Airway epithelial cell (primary cell): ENCODE measurements at places on chromosomes 16 and 17. TPM values are rescaled to one million over a fixed set of nuclear protein-coding genes. Genes with fewer than 3 reads are reported as not detected.

The SLC12A3 gene
- total RNA-seq = not detected in 2 replicates

The ASPHD1 gene
- total RNA-seq = 5.4 and 9.3 TPM in 2 replicates

The BEAN1 gene
- 0.42 TPM in 1 of 2 replicates, not detected in the other for total RNA-seq

The CACNG4 gene
- 0.65 and 0.99 TPM in 2 replicates for total RNA-seq

The PLXDC1 gene
- 0.21 TPM in 1 of 2 replicates, not detected in the other for total RNA-seq

The KRT25 gene
- not detected in 2 replicates for total RNA-seq

The C17orf78 gene
- not detected in 2 replicates for total RNA-seq

The RAC3 gene
- 53.3 and 75.5 TPM in 2 replicates for total RNA-seq

The HYDIN gene
- not detected in 2 replicates for total RNA-seq

The CALB2 gene
- 1.3 TPM in 1 of 2 replicates, not detected in the other for total RNA-seq

The KRTAP9-3 gene
- total RNA-seq = not detected in 2 replicates

The ARL5C gene
- total RNA-seq = not detected in 2 replicates

The SCNN1G gene
- total RNA-seq = 1.8 and 1.9 TPM in 2 replicates

The ALOXE3 gene
- 2.1 and 3.2 TPM in 2 replicates for total RNA-seq

The KRT20 gene
- total RNA-seq = not detected in 2 replicates

The KRTAP4-6 gene
- not detected in 2 replicates for total RNA-seq

The ITPRIPL2 gene
- total RNA-seq = 19.8 and 20.0 TPM in 2 replicates

The RGS11 gene
- 0.56 and 0.70 TPM in 2 replicates for total RNA-seq

The APPBP2 gene
- 9.6 and 11.7 TPM in 2 replicates for total RNA-seq

The SLC13A2 gene
- not detected in 2 replicates for total RNA-seq

The TNFRSF17 gene
- total RNA-seq = not detected in 2 replicates

The ASGR1 gene
- total RNA-seq = 0.21 TPM in 1 of 2 replicates, not detected in the other

The AURKB gene
- total RNA-seq = 58.2 and 59.1 TPM in 2 replicates

The ZG16 gene
- not detected in 2 replicates for total RNA-seq

The CRHR1 gene
- total RNA-seq = not detected in 2 replicates

The BAIAP3 gene
- 0.21 TPM in 1 of 2 replicates, not detected in the other for total RNA-seq

The EVI2A gene
- 0.19 and 0.21 TPM in 2 replicates for total RNA-seq

The KRT38 gene
- not detected in 2 replicates for total RNA-seq

The EPX gene
- not detected in 2 replicates for total RNA-seq

The EVPLL gene
- total RNA-seq = 1.8 and 1.9 TPM in 2 replicates

The CCT6B gene
- 0.84 and 1.2 TPM in 2 replicates for total RNA-seq

The HLF gene
- 0.28 TPM in 1 of 2 replicates, not detected in the other for total RNA-seq

The HASPIN gene
- total RNA-seq = 6.1 and 7.6 TPM in 2 replicates

The PIK3R6 gene
- 0.07 TPM in 1 of 2 replicates, not detected in the other for total RNA-seq
